GM13977 (cell line): ENCODE measurements at places on chromosomes 16 and 17.

- DNase-seq, result peak; percentile 74
Observed at GRCh38 chr17:63945784-63946439, 13.8 kb upstream of the CD79B start.

DNA sequence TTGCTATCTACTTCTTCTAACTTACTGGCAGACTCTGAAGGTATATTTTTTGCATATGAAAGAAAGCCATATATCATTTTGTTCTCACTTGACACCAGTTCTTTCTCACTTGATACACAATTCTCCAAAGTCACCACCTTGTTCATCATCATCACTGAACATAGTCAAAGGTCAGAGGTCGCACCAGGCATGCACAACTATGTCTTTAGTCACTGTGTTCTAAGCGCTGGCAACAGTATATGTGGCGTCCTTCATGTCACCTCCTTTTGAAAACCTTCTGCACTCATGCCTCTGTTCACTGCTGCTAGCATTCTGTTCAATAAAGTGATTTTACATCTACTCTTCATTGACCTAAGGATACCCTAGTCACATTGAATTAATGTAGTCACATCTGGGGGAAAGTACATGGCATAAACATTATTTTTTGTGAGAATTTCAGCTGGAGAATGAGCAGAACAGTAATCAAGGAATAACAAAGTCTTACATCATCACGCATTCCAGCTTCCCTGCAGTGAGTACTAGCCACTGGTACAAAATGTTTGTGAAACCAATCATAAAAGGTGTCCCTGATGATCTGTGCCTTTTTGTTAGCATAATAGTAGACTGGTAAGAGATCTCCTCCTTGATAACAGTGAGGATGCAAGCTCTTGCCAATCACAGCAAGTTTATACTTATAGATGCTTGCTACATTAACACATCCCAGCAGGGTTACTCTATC, 20.5 kb upstream of the TBX4 start:
- no peak for DNase-seq

- DNase-seq, result no peak
Observed at GRCh38 chr16:83449861-83450260, 357.9 kb upstream of the HSBP1 start.

GRCh38 chr17:18039535-18040260, 490 bp downstream of the GID4 start:
- DNase-seq, result peak; percentile 75

DNA sequence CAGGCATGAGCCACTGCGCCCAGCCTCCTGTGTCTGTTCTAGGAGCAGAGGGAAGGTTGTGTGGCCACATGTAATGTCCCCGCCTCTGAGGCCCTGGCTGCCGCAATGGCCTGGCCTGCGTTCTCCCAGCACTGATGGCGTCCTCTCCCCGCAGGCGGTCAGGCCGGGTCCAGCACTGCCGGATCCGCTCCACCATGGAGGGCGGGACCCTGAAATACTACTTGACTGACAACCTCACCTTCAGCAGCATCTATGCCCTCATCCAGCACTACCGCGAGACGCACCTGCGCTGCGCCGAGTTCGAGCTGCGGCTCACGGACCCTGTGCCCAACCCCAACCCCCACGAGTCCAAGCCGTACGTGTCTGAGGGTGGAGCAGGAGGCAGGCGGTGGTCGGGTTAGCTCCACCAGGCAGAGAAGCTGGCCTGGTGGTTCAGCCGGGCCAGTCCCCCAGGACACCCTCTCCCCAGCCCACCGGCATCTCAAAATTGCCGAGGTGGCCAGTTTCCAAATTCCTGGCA, 100.8 kb downstream of the SDR42E1 start:
- DNase-seq, result no peak

DNA sequence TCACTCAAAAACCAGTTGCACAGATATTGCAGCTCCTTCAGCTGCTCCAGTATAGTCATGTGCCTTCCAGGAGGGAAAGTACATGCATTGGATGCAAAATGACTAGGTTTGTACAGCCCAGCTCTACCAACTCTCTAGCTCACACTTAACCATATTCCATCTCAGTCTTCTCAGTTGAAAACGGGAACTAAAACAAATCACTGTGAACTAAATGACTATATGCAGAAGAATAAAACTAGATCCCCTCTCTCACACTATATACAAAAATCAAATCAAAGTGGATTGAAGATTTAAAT, 24.9 kb downstream of the DCUN1D3 start:
- no peak for DNase-seq

GRCh38 chr17:44079877-44080821, 9.6 kb downstream of the G6PC3 start:
- no peak for DNase-seq

GRCh38 chr17:7406235-7406825, 1.3 kb upstream of the NLGN2 start:
- DNase-seq, result no peak

DNA sequence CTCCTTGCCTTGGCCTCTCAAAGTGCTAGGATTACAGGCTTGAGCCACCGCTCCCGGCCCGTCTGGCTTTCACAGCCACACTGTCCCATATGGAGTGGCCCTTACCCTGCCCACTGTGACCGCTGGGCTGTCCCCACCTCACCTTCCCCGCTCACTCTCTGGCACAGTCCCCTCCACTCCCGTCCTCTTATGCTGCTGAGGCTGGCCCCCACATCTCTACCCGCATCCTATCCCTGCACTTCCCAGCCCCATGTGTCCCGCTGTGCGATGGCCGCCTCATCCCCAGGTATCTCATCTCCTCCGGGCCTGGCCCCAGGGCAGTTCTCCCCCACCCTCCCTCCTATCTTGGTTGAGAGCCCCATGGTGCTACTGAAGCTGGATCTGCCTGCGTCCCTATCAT, 93.2 kb downstream of the PGS1 start:
- no peak for DNase-seq

DNA sequence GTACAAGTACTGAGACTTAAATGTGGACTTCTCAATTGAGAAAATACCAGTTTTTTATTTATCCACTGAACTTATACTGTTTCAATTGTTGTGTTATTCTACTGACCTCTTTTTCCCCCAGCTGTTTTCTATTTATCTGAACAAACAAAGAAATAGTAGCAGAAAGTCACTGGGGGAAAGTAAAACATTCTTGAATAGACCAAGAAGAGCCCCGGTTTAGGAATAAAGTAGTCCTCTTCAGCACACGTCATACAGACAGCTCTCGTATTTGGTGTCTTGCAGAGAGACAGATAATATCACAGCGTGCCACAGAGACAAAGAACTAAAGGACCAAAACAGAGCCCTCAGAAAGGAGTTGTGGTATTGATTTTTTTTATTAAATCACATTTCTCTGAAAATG, 1159.1 kb upstream of the CDH8 start:
- DNase-seq, result no peak

DNA sequence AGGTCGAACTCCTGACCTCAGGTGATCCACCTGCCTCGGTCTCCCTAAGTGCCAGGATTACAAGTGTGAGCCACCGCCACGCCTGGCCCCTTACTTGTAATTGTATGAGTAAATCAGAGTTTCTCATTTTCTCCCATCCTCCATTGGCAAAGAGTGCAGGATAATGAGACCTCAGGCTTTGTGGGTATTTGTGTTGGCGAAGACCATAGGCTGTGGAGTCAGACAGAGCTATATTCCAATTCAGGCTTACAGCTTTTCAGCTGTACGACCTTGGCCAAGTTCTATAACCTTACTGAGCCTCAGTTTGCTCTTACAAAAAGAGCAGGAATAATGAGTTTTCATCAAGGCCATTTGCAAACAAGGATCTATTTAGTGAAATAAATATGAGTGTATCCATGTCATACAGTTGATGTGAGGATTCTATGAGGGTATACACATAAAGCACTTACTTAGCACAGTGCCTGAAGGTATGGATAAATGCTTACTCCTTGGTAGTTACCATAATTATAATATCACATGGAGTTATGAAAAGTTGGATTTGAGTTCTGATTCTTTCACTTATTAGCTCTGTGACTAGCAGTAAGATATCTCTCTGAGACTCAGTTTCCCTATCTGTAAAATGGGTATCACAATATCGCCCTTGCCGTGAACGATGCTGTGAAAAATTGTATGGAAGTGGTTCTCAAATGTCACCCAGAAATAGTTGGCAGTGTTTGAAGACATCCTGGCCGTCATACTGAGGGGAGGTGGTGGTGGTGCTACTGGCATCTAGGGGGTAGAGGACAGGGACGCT, 25.6 kb upstream of the CPPED1 start:
- DNase-seq, result no peak

DNA sequence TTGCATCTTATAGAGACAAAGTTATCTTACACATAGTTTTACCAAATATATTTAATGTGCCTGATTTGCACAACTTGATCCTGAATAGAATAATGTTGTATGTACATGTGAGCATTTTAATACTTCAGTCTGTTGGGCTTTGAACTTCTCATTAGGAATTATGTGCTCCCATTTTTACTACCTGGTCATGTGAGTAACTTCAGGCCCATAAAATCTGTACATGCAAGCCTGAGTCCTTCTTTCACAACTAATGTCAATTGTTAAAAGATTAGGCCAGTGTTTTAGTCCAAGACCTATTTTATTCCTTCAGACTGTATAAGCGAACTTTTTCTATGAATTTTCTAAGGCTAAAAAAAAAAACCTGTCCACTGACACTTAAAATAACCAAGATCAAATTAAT, 715.4 kb downstream of the CDH8 start:
- no peak for DNase-seq

DNA sequence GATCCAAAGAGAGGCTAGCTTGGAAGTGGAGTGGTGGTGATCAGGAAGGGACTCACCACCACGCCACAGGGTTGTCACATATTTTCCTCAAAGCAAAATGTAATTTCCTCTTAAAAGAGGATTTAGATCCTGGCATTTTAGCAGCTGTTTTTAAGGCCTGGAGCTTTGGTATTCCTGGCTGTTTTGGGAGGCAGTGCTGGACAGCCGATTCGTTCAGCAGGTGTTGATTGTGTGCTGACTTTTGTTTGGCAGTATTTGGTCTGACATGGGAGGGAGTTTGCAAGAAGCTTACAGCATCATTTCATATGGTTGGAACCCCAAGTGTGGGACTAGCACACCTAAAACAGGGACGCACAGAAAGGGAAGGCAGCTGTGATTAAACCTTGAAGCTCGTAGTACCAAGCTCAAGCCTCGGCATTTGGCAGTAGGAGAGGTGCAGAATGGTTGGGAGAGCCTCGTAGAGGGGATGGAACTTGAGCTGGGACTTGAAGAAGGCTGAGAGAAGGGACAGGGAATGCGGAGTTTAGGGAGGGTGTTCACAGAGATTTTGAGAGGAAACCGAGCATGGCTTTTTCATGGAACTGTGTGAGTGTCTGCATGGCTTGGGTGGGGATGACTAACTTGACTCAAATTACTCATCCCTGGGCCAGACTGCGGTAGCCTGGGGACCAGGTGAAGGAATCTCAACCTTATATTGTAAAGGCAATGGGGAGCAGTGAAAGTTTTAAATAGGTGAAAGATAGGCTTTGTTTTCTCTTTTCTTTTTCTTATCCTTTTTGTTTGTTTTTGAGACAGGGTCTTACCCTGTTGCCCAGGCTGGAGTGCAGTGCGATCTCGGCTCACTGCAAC, 52.3 kb downstream of the RPTOR start:
- no peak for DNase-seq

DNA sequence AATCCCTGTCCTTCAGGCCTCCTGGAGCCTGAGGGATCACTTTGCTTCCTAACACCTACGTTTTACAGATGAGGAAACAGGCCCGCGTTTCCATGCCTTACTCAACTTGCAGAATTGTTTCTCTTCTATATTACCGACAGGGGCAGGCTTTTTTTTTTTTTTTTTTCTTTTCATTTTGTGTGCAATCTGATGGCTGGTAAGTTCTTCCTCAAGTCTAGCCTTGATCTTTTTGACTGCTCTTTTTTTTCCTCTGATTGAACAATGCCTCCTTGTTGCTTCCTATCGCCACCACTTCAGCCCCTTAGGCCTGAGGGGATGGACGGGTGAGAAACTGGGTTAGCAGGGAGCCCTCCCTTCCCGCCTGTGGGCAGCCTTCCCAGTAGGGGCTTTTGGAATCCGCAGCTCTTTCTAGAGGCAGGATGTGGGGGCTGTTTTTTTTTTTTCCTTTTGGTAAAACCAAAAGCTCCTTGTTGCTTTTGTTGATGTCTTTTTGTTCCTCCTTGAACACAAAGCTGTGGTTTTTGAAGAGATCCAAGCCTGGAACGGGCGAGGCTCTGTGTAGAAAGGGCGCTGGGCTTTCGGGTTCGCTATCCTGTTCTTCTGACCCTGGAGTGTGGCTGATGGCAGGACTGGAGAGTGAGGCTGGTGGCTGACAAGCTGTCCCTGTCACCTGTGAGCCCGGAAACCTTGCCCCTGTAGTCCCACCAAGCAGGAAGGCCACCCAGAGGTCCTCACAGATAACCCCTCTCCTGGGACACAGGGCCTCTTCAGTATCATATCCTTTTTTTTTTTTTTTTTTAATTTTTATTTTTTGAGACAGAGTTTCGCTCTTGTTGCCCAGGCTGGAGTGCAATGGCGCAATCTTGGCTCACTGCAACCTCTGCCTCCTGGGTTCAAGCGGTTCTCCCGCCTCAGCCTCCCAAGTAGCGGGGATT, 14.0 kb downstream of the LASP1 start:
- DNase-seq, result no peak

- no peak for DNase-seq
Observed at GRCh38 chr16:55324285-55325079, 479 bp downstream of the IRX6 start.

- DNase-seq, result no peak
Observed at GRCh38 chr16:79668502-79668901, 68.0 kb upstream of the MAF start.

GRCh38 chr16:53433509-53433908, 762 bp upstream of the RBL2 start:
- no peak for DNase-seq

GRCh38 chr17:61149862-61150362, 249.7 kb upstream of the TBX2 start:
- no peak for DNase-seq

DNA sequence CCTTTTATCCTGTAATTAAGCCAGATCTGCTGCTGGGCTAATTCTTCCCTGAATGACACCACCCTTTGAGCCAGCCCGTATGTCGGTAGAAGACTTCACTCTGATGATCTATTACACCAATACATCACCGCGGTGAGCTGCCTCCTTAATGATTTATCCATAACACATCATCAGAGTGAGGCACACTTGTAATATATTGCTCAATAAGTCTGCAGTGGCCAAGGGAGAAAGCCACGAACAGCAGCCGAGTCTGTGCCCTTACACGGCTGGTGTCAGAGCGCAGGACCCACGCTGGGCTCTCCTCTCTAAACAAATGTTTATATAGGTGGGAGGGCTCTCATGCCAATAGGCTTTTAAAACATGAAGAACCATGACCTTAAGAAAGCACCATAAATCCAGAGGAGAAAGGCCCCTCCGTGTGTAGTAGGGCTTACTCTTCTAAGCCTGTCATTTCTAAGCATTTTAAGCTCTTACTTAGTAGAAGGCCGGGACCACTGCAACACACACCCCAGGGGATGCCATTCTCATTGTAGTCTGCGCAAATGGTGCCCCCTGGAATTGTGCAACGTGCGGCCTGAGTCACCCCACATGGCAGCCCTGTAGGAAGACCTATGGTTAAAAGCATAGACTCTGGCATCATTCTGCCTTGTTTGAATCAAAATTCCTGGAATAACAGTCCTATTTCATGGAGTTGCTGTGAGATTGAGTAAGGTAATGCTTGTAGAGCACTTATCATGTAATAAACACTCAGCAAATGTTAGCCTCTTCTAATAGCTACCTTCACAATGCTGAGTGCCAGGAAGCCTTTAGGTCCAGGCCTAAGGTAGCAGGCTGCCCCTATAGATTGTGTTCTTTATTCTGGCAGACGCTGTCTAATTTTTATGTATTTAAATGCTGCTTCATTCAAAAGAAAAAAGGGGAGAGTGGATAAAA, 26.1 kb downstream of the MRPS23 start:
- no peak for DNase-seq
